ENCODE measurements at places on chromosomes 2 and 18.
A peak's percentile ranks its signal among the peaks of the same experiment; 100 is the strongest.

DNA sequence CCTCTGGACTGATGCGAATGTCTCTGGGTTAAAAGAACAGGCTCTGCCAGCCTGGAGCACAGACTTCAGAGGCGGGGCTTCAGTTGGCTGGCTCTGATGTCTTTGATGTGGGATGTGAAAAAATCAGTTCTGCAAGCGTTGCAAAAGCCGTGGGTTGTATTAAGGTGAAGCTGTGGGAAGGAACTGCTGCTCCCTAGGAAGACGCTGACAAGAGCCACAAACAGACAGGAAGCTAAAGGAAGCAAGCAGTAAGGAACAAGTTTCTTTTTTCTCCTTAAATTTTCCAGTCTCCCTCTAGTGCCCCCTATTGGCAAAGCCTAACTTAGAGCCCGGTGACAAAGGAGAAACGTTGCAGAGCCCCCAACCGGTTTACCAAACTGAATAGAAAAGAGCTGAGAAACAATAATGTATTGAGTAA is 239.0 kb downstream of the CCDC178 start:
- peak; percentile 5 for DNase-seq

DNA sequence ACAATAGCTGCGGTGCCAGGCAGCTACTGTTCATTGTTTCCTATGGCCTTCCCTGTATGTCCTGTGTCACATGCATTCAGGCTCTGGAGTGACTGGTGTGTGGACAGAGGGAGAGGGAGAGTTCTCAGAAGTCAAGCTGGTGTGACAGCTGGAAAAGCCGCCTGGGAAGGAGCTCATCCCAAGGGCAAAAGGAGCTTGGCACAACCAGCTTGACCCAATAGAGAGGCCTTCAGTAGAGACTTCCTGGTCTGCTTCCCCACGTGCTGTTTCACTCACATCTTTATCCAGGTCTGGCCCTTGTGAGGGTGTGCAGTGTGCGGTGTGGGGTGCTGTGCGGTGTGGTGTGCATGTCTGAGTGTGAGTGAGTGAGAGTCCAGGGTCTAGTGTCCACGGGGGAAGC is 11.1 kb upstream of the NT5DC4 start:
- DNase-seq, result no peak

DNA sequence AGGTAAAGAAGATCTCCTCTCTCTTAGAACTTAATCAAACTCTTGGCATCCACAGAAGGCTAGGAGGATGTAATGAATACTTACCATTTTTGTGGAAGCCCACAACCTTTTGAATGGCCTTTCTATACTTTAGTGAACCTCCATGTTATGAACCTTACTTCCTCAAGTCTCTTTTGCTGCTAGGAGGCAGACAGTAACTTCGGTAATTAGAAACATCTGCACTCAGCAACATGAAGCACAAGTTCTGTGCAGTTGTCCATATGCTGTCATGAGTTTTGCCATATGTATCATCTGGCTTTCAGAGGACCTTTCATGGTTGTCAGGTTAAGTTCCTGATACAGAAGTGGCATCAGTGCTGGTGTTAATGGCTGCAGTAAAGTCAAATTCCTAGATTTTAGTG is 50.4 kb downstream of the PDK1 start:
- DNase-seq, result peak; percentile 64

- no peak for DNase-seq
Measured at GRCh38 chr2:118309946-118310680, 221.8 kb downstream of the INSIG2 start.

DNA sequence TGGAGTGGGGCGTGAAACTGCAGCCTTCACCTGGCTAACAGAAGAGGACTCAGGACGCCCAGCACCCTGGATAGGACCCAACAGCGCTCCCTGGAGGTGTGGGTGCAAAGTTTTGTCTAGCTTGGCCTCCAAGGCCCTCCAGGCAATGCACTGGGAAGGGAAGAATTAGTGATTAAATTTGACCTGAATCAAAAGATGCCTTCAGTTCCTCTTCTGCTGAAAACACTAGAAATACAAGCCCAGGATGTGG is 779 bp upstream of the TRIB2 start:
- no peak for DNase-seq

GRCh38 chr18:13378150-13378549 is 159.6 kb downstream of the LDLRAD4 start:
- DNase-seq, result no peak

- no peak for DNase-seq
Measured at GRCh38 chr2:233007270-233007669, 5.8 kb downstream of the NGEF start.

GRCh38 chr18:76699923-76700322 is 122.4 kb upstream of the ZNF236 start:
- DNase-seq, result no peak

DNA sequence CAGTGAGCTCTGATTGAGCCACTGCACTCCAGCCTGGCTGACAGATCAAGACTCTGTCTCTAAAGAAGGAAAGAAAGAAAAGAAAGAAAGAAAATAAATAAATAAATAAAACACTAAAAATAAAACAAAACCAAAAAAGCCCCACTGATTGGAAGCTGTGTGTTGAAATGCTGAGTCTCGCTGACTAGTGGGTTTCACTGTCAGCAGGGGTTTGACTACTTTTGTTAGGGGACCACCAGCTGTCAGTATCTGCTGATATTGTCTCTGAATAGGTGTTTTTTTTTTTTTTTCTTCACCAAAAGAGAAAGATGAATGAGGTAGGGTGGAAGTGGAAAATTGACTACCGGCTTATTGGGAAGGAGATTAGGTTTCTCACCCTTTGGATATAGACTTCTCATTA is 12.8 kb upstream of the ACTR2 start:
- DNase-seq, result no peak

GRCh38 chr2:193088026-193088425 is 893.3 kb upstream of the TMEFF2 start:
- DNase-seq, result no peak

DNA sequence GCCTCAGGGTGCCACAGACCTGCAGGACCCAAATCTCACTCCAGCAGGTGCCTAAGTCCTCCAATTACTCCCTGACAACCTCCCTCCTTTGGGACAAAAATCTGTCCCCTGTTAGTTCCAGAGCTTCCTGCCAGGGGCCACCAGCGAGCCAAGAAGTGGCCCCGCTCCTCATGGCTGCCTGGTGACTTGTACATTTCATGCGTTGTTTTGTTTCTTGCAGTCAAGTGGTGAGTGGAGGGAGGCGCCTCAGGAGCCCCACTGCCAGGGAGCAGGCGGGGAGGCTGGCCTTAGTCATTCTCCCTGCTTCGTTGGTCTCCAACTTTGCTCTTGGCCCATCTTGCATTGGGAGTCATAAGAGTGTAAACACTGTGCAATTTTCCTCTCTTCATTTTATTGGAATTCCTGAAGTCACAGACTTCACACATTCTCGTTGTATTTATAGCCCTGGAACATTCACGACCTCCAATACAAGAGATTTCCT is 81.3 kb downstream of the KCNF1 start:
- no peak for DNase-seq

GRCh38 chr2:68589963-68590362 is 53.4 kb upstream of the PROKR1 start:
- no peak for DNase-seq

DNA sequence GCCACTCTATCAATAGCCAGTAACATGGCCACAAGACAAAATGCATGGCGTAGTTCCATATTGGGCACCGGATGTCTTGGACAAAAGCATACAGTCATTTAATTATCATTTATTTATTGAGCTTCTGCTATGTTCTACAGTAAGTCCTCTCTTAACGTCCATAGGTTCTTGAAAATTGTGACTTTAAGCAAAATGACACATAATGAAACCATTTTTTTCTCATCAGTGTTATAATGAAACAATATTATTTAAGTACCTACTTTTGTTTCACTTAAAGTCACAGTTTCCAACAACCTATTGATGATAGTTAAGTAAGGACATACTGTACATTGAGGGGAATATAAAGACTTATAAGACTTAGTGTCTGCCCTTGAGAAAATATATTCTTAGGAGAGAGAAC is 84.9 kb downstream of the XRCC5 start:
- DNase-seq, result no peak

GRCh38 chr2:149466635-149467034 is 120.9 kb downstream of the MMADHC start:
- peak; percentile 47 for DNase-seq

DNA sequence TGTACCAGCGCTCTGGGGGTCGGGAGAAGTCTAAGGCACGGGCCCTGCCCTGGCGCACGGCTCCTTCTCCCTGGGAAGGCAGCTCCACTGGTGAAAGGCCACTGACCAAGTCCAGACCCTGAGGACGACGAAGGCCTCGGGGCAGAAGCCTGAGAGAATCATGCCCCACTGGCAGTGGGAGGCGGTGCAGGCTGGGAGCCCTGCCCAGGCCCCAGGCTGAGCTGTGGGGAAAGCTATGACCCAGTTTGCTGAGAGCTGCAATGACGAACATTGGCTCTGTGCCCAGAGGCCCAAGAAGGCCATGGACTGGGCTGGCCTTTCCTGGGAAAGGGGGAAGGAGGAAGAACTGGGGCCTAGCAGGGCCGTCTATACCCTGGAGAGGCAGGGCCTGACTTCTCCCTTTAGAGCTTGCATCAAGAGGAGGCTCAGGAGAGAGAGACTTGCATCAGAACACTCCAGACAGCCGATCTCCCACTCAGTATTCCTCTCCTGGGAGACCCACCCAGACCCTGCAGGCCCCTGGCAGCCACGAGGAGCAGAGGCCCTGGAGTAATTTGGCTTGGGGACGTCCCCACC is 32.9 kb downstream of the HS1BP3 start:
- DNase-seq, result peak; percentile 84

DNA sequence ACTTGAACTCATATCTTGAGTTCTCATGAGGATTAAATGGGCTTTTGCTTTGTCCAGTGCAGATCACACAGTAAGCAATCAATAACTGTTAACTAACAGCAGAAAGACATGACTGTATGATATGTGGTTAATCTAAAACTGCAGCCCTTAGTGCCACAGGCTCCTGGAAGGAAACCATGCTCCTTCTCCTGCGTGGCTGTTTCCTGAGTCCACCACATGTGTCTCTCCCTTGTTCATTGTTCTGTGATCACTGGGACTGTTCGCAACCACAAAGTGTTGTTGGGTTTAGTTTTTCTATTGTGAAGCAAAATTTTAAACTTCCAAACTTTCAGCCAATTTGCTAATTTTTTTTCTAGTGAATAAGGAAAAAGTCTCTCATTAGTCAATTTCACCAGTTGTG is 130.9 kb upstream of the PTPRM start:
- DNase-seq, result no peak

- DNase-seq, result no peak
Measured at GRCh38 chr18:26407736-26408601, 140.4 kb downstream of the KCTD1 start.

DNA sequence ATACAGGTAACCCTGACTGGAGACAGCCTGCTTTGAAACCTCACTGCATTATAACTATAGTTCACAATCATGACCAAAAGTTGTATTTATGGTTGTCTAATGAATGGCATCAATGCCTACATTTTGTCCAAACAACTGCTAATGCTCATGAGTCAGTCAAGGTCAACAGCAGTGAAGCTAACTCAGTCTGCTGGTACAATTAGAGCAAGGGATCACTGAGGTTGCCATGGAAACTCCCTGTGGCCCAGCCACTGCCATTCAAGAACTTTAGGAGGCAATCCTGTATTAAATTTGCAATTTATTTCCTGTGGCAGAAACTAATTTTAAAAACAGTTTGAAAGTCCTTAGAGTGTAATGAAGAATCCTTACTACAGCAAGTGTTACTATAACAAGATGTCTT is 185.1 kb upstream of the SMAD7 start:
- no peak for DNase-seq

- DNase-seq, result no peak
Measured at GRCh38 chr2:170680172-170680941, 34.8 kb upstream of the SP5 start.

DNA sequence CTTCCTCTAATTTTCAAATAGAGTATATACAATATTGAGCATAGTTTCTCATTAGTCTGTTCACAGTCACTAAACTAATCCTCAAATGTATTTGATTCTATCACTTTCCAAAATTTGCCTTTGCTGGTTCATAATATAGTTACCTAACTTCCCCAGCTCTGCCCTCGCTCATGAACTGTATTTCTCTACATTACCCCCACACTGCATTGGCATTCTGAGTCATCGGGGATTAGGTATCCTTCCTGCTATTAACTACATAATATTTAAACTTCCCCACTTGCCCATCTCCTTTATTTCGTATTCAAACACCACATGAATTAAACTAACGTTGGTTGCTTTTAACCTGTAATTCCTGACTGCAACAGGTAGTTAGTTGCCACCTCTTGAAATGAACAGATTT is 14.8 kb upstream of the CLASP1 start:
- DNase-seq, result no peak

DNA sequence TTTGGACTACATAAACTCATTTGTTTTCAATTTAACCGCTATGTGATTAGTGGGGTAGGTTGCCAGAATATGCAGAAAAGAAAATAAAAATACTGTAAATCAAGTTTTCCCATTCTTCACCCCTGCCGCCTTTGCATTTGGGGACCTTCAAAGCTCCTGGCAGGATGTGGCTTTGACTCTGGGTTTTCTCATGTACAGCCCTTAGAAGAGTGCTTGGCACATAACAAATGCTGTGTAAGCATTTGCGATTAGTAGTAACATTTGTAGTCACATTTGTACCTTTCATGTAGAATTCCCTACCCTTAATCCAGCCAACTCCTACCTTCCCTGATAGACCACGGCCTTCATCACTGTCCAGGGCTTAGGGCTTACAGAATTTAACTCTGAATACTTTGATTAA is 262.6 kb downstream of the MREG start:
- no peak for DNase-seq

GRCh38 chr2:234161932-234162331 is 111.4 kb downstream of the SPP2 start:
- no peak for DNase-seq
